ENCODE measurements at places on chromosomes 2 and 18.

- DNase-seq = no peak
Measured at GRCh38 chr18:79046522-79046921, 22.7 kb upstream of the ATP9B start.

GRCh38 chr2:112182581-112183034, 44.4 kb downstream of the FBLN7 start:
- DNase-seq = no peak

- DNase-seq = no peak
Measured at GRCh38 chr18:50190236-50190635, 4.7 kb downstream of the MYO5B start.

DNA sequence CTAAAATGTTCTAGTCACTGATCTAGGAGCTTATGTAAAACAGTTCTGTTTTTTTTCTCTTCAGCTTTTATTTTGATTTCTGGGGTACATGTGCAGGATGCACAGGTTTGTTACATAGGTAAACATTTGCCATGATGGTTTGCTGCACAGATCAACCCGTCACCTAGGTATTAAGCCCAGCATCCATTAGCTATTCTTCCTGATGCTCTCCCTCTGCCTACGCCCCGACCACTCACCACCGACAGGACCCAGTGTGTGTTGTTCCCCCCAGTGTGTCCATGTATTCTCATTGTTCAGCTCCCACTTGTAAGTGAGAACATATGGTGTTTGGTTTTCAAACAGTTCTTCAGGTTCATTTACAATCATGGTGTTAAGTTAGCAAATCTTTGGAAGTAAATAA, 84.8 kb upstream of the PROKR1 start:
- DNase-seq = no peak

- peak; percentile 85 for DNase-seq
Measured at GRCh38 chr2:7097353-7097895, 180.2 kb downstream of the RNF144A start.
